Mesenteric fat pad (tissue), 1 donor: ENCODE measurements at places on chromosomes 1 and 21. TPM values are rescaled to one million over a fixed set of nuclear protein-coding genes. Genes with fewer than 3 reads are reported as not detected.

DNA sequence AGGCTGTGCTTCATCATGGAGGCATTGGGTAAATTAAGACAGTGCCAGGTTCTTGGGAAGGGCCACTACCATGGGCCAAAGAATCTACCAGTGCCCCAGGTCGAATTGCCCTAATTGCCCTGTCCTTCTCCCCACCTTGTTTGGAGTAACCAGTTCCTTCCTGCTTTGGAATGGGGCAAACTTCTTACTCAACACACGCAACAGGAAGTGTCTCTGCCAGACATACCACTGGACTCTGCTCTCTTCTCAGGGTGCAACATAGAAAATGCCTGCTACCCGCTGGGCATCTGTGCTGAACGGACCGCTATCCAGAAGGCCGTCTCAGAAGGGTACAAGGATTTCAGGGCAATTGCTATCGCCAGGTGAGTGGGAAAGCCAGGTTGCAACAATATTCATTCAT is 15.8 kb downstream of the CDA start:
- no peak for DNase-seq

- no peak for DNase-seq
These were observed 57.0 kb downstream of the YARS1 start for GRCh38 chr1:32759997-32760623.

DNA sequence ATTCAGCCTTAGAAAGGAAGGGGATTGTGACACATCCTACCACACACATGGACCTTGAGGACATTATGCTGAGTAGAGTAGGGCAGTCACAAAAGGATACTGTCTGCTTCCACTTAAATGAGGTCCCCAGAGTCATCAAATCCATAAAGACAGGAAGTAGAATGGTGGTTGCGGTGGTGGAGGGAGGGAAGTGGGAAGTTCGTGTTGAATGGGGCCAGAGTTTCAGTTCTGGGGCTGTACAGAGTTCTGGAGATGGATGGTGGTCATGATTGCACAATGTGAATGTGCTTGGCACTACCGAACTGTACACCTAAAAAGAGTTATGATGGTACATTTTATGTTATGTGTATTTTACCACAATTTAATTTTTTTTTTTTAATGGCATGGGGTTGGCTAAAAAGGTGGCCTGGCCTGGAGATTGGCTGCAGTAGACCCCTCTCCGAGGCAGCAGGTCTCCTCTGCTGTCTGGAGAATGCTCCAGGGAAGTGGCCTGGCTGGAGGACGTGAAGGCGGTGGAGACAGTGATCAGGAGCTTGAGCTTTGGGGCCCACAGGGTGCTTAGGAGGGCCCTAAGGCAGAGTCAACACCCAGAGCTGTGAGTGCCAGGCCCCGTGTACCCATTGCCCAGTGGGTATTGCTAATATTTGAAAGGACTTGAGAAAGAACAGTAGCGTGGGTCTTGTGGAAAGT is 30.4 kb downstream of the IFNGR2 start:
- peak; percentile 67 for DNase-seq

DNA sequence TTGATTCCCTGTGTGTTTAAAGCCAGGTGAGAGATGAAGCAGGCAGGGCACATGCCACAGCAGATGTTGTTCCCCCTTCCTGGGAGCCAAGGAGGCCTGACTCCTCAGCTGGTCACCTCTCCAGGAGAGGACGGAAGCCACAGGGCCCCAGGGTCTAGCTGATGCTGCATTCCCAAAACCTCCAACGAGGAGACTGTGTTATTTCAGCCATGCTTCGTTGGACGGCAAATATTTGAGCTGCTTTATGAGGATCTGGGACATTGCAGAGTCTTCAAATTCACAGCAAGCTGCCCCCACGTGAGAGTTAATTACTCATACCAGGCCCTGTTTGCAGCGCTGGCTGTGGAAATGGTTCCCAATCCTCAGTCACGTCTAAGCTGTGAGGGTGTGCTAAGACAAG is 85.3 kb downstream of the CDC7 start:
- no peak for DNase-seq

Gene MAP7D1
- total RNA-seq: 225 TPM

DNA sequence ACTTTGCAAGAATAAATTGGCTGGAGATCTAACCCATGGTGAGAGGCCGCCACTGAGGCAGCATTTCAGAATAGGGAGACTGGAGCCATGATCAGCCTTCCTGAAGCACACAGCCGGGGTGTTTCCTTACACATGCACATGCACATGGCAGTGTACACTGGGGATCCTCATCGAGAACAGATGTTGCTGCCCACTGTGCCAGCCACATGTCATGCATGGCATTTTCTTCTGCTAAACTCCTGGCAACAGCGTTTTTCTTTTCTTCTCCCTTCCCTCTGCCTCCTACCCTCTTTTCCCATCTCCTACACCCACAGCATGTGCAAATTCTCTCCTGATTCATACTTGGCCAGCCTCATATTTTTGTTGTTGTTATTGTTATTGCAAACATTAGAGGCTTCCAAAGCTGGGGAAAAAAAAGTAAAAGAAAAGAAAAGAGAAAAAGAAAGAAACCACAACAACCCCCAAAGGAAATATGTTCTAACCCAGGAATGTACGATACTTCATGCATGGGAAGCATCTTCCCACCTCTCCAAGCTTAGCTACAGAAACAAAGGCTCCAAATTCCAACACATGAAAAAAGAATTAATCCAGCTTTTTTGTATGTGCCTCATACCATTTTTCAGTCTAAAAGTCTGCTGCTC is 344.0 kb downstream of the ASTN1 start:
- DNase-seq: no peak

GRCh38 chr21:32102426-32102825 is 176.4 kb downstream of the MIS18A start:
- DNase-seq: no peak

DNA sequence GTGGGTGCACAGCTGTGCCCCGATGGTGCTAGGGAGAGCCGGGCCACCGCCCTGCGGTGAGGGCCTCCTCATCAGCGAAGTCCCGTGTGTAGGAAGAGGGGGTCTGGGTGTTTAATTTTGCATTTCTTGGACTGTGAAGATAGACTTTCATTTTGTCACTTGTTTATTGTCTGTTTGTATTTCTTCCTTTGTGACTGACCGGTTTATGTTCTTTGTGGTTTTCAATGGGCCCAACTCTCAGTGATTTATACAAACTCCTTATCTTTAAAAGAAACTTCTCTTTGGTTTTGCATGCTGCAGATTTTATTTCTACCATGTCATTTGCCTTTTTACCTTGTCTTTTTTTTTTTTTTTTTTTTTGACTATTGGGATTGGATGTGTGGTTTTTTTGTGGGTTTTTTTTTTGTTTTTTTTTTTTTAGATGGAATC is 65.1 kb downstream of the COL18A1 start:
- no peak for DNase-seq

DNA sequence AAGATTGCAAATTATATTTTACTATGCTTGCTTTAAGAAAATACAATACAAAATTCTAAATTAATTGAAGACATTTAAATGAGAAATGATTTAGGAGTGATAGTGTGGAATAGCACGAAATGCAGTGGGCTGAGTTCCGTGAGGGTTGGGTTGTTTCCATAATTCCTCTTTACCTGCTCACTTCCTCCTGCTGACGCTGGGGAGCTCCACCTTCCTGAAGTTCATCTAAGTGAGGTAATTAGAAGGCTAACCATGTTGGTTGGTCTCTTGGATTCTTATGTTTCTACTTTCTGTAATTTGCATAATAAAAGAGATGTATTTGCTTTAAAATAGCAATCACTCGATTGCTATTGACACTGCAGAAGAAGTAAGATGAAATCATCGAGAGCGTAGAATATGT is 4.7 kb downstream of the OR14I1 start:
- DNase-seq: no peak

DNA sequence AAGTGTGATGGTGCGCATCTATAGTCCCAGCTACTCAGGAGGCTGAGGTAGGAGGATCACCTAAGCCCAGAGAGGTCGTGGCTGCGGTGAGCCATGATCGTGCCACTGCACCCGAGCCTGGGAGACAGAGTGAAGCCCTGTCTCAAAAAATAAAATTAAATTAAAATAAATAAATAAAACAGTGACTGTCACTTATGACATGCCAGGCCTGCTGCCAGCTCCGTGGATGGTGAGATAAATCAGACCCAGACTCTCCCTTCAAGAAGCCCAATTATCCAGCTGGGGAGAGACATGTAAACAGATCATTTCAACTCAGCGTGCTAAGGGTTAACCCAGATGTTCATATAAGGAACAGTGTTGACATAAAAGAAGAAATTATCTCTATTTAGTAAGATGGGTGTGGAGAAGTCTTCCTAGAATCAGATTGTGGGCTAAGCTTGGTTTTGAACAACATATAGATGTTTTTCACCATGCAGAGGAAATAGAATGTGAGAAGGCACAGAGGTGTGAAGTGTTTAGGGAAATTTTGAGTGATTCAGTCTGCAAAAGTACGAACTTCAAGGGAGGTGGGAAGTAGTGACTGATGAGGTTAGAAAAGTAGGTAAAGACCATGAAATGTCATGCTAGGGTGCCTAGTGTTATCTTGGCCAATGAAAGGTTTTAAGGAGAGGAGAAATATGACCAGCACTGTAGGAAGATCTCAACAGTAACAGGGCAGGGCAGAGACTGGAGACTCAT is 18.3 kb downstream of the YARS1 start:
- no peak for DNase-seq

Gene AURKAIP1
- total RNA-seq: 120 TPM

Gene LHX8
- not detected for total RNA-seq

DNA sequence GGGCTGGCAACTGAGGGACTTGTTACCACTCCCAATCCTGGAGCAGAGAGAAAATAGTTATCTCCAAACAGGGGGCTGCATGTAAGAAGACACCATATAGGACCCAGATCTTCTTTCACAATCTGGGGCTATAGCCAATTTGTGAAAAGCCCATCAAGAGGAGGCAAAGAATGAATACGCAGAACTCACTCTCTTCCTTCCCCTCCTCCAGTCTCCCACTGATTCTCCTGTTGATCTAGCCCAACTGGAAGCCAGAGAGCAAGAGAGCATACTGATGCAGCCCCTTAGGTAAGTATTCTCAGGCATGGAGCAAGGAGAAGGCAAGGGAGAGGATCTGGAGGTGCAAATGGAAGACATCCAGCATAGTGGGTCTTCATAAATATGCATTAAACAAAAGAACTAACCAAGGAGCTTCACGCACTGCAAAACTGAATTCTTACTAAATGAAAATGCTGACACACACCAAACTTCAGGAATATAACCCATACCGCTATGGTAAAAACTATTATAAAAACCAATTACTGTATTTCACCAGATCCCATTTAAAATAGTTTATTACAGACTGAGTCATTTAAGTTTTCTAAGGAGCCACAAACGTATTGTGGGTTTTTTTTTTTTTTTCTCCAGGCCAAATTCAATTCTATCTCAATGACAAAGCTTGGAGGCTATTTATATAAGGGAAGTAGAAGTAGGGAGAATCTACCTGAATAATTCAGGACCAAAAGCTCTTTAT is 15.5 kb upstream of the HMGB4 start:
- no peak for DNase-seq

GRCh38 chr1:232985882-232986526 is 35.6 kb downstream of the NTPCR start:
- no peak for DNase-seq

- no peak for DNase-seq
These were observed 6.1 kb downstream of the NENF start for GRCh38 chr1:212438831-212439237.

GRCh38 chr1:42453386-42453785 is 2.4 kb downstream of the ZMYND12 start:
- DNase-seq: no peak

Gene P3H1
- 29.5 TPM for total RNA-seq
